ENCODE measurements at places on chromosomes 2 and 18.

DNA sequence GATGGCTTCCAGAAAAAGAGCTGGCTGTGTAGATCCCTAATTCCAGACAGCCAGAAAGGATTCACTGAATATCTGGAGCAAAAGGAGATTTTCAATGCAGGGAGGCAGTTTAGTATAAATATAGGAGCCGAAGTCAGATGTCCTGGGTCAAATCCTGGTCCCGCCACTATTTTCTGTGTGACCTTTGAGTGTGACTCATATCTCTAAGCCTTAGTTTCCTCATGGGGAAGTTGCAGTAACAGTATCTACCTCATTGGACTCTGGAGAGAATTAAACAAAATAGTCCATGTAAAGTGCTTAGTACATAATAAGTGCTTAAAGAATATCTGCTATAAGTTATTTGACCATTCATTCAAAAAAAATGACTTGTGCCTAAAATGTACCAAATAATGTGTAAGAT, 52.1 kb upstream of the ITGA6 start:
- DNase-seq, result no peak

- DNase-seq, result no peak
These were observed 42.3 kb downstream of the BAZ2B start for GRCh38 chr2:159573846-159574606.

- DNase-seq, result no peak
These were observed 401.2 kb downstream of the TGIF1 start for GRCh38 chr18:3851159-3851558.

DNA sequence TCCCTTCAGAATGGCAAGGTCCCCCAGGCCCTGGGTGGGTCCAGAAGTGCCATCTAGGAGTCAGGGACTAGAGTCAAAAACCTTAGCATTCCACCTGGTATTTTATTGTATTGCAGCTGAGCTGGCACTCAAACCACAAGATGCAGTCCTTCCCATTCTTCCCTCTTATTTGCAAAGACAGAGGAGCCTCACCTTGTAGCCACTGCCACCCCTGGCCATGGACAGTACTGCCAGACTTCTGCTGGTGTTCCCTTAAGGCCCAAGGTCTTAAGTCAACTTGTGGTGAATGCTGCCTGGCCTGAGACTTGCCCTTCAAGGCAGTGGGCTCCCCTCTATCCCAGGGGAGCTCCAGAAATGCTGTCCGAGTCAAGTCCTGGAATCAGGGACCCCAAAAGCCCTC, 6.9 kb downstream of the UGT1A10 start:
- no peak for DNase-seq

GRCh38 chr2:206112846-206113547, 27.0 kb upstream of the INO80D start:
- DNase-seq, result no peak

DNA sequence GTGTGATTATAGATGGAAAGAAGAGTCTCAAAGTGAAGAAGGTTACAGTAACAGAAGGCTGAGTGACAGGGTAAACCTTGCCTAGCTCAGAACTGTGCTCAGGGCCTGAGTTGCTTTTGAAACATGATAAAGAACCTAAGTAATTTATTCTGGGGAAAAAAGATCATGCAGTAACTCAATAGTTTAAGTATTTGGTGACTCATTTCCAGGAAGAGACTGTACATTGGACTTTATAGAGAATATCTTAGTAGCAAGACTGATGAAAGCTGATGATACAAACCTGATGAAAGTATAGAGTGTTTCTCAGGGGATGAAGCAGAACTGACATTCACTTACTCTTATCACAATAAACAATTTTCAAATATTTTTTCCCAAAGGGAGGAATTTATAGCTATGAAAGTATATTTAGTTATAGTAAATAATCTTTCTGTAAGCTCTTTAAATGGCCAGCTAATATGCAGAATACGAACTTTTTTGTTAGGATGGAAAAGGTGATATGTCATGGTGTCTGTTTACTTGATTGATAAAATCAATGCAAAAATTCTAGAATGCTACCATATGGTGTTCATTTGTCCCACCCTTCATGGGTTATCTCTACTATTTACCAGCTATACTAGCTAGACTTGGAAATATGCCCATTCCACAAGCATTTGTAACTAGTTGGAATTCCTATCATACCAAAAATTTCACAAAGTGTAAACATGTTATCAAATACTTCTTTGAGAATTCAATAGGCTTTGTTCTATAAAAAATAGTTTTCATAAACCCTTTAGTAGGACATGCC, 1265.5 kb upstream of the ACVR2A start:
- no peak for DNase-seq

DNA sequence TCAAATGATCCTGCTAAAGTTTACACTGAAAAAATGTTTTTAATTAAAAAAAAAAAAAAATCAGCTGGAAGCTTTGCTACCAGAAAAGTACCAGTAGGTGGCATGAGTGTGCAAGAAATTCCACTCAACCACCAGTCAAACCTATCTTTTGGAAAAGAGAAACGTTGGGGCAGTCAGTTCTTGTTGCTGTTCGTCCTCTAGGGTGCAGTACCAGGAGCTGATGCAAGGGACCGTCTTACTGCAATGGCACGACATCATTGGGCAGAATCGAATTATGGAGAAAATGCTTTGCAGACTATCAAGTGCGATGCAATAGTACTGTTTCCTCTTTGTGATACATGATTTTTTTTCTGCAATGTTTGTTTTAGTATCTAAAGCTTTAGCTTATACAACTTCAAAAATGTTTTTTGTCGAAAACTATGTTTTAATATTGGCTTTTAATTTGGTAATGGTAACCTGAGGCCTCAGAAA, 18.3 kb downstream of the YPEL5 start:
- peak; percentile 28 for DNase-seq

GRCh38 chr2:12556762-12557161, 160.0 kb upstream of the TRIB2 start:
- no peak for DNase-seq

GRCh38 chr2:237744613-237745249, 53.8 kb upstream of the RBM44 start:
- DNase-seq, result peak; percentile 66

GRCh38 chr2:19895535-19895934, 6.2 kb downstream of the TTC32 start:
- no peak for DNase-seq
